Tibial nerve (tissue), 4 donors: ENCODE measurements at places on chromosomes 2 and 18.

- no peak for DNase-seq
Measured at GRCh38 chr2:239329284-239329971, 71.4 kb downstream of the HDAC4 start.

DNA sequence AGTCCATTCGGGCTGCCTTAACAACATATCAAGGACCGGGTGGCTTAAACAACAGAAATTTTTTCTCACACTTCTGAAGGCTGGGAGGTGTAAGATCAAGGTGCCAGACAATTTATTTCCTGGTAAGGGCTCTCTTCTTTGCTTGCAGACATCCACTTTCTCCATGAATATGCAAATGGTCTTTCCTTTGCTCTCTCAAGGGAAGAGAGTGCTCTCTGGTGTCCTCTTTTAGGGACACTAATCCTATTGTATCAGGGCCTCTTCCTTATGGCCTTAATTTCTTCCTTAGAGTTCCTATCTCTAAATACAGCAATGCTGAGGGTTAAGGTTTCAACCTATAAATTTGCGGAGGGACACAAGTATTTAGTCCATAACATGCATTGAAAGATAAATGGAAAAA is 770.8 kb downstream of the DSC3 start:
- DNase-seq = no peak

DNA sequence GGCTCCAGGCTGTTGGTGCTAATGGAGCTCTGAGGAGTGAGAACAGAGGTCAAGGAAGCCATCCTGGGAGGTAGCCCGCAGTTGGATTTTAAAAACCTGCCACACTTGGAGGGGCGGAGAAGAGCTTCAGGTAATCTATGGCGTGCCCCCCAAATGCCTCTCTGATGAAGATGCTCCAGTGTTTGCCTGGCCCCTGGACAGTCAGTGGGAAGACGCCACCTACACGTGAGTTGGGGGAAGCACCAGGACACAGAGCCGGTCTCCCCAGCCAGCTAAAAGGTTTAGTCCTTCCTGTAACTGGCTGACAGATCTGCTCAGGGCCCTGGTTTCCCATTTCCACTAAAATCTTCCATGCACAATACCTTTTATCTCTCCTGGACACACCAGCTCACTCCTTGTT is 225.0 kb downstream of the TTC32 start:
- DNase-seq = no peak

DNA sequence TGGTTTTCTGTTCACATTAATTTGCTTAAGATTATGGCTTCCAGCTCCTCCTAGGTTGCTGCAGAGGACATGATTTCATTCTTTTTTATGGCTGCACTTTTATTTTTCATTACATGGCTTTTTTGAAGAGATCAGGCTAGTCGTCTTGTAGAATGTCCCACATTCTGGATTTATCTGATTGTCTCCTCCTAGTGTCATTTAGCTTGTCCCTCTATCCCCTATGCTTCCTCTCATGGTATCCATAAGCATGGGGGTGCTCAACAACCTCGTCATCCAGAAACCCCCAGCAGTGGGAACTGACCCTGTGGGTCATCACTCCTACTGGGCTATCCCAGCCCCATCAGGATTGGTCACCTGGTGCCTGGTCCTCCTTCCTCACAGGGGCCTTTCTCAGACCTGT is 49.6 kb downstream of the SERTAD2 start:
- DNase-seq = no peak

GRCh38 chr18:274313-274712 is 6.5 kb upstream of the THOC1 start:
- DNase-seq = no peak

DNA sequence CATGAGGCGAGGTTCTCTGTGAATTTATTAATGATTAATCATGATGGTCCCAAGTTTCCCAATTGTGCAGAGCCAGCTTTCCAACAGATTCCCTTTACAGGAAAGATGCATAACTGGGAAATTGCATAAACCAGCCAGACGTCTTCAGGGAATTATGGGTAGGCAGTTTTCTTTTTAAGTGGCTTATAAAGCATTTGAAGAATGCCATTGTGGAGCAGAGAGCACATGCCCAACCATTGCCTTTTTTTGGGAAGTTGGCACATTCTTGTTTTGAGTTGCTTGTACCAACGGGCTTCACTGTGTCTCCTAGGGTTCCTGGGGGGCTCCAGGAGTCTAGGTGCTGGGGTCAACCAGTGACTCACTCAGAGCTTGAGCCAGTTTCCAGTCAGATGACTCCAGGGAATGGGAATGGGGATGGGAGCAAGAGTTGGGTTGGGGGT is 231.7 kb upstream of the FOSL2 start:
- DNase-seq = no peak

DNA sequence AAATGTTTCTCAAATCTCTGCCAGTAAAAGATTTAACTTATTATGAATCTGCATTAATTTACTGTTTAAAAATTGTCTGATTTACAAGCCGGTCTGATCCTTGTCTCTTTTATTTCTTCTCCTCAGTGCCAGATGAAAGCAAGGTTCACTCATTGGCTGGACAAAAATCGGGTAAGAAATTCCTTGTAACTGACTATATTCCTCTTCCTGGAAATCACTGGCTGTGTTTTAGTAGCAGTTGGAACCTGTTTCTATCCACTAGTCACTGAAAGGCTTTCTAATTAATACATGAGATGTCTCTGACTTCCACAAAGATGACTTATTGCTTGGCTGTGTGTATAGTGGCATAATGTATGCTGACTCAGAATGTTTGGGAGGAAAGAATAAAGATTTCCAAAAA is 436.6 kb upstream of the NRP2 start:
- no peak for DNase-seq

DNA sequence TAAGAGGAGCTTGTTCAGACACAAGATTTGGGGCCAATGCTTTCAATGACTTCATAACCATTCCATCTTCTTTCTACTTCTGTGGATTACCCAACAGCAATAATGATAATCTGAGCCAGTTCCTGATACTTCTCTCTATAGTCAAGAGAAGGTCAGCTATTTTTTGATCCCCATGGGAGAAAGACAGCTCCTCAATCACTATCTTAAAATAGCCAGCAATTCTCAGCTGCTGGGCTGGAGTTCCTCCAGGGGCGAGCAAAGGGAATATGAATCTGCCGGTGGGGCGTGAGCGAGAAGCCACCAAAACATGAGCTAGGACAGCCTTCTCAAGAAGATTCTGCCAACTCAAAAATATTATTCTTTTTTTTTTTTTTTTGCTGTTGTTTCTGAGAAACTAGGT is at the start of gene TMEM182:
Gene TMEM182 (plus strand): TSS at position 269 of the 400 bp plus-strand sequence. CDS start 187 bp downstream, outside the sequence.
- no peak for DNase-seq

GRCh38 chr2:219852626-219853025 is 225.2 kb downstream of the SLC4A3 start:
- no peak for DNase-seq

GRCh38 chr18:57466745-57467409 is 31.7 kb downstream of the ONECUT2 start:
- DNase-seq = no peak

DNA sequence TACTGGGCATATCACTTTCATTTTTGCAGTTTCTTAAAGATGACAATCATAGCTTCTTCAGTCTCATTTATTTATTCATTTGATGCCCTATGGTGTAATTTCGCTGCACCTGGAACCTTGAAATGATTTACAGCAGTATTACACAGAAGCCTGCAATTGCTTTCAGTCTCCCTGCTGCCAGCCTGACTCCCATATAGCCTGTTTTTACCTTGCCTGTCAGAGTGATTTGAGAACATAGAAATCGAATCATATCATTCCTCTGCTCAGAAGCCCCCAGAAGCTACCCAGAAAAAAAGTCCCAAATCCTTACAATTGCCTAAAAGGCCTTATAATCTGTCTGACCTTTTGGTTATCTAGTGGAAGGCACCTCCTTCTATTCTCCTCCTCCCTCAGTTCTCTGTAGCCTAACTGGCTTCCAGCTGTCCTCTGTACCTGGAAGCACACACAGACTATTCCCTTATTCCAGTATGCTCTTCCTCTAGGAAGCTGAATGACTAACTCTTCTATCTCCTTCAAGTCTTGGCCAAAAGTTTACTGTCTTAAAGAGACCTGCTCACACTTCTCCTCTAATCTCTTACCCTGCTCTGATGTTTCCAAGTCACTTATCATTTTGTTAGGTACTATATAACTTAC is 12.6 kb downstream of the SCN3A start:
- no peak for DNase-seq

GRCh38 chr2:48414980-48415835 is 114.7 kb upstream of the STON1 start:
- DNase-seq = no peak

GRCh38 chr2:109380502-109381326 is 233.1 kb downstream of the SEPTIN10 start:
- no peak for DNase-seq

DNA sequence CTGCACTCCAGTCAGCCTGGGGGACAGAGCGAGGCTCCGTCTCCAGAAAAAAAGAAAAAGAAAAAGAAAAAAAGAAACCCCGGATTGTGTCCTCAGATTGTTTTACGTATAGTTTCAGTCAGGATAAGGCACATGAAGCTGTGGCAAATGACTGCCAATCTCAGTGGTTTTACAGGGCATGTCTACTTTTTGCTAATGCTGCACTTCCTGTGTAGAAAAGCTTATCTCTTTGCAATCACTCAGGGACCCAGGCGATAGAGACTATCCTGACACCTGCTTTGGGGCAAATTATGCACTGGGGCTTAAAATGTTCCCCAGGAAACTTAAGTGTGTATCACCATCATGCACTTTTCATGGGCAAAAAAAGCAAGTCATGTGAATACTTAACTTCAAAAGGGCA is 103.7 kb upstream of the MEIS1 start:
- no peak for DNase-seq

DNA sequence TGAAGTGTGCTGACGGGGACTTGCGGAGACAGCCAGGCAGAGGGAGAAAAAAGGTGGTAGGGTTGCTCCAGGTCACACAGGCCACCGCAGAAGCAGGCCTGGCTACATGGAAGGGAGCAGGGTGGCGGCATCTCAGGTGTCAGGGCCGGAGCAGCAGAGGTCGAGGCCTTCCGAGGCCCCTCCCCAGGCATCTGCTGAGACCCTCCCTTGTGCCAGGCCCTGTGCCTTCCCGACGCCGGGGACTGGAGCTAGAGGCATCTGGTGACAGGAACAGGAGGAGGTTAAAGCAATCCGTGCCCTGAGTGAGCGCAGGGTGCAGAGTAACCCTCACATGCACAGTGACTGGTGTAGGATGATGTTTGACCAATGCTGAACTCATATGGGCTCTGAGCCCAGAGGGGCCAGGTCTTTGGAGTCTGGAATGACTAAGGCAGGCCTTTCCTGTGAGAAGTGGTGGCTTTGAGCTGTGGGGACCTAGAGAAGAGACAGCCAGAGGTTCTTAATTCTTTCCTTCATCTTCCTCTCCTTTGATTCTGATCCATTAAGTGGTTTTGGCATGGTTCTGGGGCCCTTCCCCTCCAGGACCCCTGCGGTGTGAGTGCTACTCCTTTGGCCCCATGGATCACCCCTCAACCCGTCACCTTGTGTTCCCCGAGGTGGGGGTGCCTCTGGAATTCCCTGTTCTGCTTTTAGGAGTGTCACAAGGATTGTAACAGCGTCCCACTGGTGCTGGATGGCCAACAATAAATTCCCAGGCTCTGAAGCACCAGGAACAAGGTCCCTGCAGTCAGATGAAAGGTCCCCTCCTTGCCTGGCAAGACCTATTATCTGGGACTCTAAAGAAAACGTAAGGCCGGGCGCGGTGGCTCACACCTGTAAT is 72.1 kb downstream of the KLHL29 start:
- no peak for DNase-seq

GRCh38 chr2:196478588-196478987 is 160.9 kb upstream of the CCDC150 start:
- no peak for DNase-seq

DNA sequence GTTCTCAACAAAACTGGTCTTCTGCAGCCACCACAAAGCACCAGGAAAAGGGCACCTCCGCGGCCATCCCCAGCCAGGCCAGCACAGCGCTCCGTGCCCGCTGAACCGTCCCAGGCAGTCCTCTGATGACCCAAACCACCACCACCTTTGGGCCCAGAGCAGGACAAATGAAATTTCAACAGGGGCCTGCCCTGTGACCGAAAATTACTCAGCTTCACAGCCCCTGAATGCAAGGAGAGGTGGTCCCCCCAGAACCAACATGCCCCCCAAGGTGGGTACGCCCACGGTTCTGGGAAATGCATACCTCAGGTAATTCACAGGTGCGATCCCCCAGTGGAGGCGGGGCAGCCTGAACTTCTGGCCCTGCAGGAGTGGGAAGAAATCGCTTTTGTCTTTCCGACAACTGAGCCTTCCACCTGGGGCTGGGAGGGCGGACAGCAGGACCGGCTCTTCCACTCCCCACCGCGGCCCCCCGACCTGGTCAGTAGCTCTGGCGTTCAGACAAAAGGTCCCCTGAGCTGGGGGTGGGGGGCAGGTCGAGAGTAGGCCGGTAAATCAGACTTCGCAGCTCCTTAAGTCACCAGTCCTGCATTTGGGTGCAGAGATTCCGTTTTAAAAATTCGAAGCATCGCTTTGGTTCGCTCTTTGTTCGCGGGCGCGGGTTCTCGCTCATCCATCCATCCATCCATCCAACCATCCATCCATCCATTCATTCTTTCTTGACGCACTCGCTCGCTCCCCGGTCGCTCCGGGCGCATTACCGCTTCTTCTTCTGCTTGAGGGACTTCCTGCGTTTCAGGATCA is 1.4 kb downstream of the ARL4C start:
- DNase-seq = no peak

DNA sequence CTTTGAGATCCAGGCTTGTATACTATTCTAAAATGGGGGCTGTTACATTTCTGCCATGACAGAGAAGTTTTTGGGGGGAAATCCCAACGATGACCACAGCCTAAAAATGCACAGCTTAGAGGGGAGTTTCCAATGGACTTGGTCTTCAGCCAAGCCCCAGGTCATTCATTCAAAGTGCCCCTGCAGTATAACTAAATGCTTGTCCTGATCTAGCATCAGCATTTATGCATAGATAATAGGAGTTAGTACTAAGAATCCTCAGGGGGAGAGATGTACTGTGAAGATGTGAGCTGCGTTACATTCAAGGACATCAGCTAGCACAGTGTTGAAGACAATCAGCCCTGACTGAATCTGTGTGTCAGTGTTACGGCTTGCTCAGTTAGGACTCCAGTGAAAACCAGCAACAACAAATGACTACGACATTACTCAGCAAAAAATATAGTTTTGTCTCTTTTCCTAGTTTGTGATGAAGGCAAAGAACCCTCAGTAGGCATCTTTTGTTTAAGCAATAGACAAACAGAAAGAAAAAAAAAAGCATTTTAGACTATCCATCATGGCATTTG is 160.9 kb downstream of the ZEB2 start:
- DNase-seq = no peak
